Stimulated activated CD8-positive, alpha-beta memory T cell treated with anti-CD3 and anti-CD28 coated beads, Interleukin-7, amount 100 ng/mL, for 1 hour (primary cell): ENCODE measurements at places on chromosomes 5 and 9.

GRCh38 chr9:36436909-36437308 lies 36.8 kb upstream of the RNF38 start:
- DNase-seq, result no peak

DNA sequence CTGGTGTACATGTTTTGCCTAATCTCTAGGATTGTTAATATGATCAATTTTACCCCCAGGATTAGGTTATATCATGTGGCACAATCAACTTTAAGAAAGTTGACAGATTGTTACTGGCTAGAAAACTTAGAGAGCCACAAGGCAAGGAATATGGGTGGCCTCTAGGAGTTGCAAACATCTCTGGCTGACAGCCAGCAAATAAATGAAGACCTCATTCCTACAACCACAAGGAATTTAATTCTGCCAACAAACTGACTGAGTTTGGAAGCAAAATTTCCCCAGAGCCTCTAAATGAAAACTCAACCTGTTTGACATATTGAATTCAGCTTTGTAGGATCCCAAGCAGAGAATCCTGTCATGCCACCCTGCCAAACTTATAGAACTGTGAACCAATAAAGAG lies 196.4 kb upstream of the PTGER4 start:
- DNase-seq, result no peak

GRCh38 chr5:16870878-16871277 lies 65.2 kb downstream of the MYO10 start:
- DNase-seq, result no peak

DNA sequence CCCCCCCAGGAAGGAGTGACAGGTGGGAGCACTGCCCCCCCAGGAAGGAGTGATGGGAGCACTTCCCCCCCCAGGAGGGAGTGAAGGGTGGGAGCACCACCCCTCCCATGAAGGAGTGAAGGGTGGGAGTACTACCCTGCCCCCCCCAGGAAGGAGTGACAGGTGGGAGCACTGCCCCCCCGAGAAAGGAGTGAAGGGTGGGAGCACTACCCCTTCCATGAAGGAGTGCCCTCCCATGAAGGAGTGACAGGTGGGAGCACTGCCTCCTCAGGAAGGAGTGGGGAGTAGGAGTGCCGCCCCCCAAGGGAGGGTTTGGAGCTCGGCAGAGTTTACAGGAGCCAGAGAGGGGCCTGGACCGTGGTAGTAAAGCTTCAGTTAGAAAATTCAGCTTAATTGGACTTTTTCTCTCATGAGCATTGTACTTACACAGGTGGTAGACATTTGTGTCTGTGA lies 100.7 kb downstream of the CACNA1B start:
- no peak for DNase-seq

GRCh38 chr5:56705217-56705616 lies 110.1 kb upstream of the MAP3K1 start:
- DNase-seq, result no peak

- no peak for DNase-seq
Measured at GRCh38 chr5:471750-472058, 28.7 kb downstream of the EXOC3 start.

DNA sequence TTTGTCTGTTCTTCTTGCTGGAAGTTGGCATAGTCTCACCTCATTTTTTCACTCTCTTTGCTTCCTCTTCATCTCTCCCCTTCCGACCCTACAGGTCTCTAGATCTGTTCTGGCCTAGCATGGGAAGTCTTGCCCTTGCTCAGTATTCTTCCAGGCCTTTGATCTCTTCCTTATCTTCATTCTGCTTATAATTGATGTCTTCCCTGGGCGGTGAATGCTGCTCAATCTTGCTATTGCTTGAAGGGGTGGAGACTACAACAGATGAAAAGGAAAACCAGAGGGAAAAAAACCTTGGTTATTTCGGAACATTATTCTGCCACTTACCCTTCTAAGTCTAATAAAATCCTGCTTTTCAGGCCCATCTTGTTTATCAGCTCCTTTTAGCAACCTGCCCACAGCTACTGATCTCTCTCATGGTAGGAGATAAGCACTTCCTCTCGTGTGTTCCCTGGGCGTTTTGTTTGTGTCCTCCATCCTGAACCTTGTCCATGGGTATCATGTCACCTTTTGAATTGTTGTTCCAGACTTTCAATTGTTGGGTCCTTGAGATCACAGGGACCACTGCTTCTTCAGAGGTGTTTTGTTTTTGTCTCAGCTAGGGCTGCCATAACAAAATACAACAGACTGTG lies 375.6 kb downstream of the ADGRV1 start:
- DNase-seq, result no peak

GRCh38 chr9:121620777-121621449 lies 30.5 kb upstream of the DAB2IP start:
- no peak for DNase-seq

DNA sequence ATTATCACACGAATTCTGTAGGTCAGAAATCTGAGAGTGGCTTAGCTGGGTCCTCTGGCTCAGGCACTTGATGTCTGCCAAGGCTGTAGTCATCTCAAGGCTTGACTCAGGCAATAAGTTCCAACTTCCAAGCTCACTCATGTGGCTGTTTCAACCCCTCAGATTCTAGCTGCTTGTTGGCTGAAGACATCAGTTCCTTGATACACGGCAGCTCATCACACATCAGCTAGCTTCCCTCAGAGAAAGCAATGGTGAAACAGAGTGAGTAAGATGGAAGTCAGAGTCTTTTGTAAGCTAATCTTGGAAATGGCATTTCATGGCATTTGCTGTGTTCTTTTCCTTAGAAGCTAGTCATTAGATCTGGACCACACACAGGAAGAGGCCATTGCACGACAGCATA lies 204.2 kb upstream of the PTGER4 start:
- no peak for DNase-seq

DNA sequence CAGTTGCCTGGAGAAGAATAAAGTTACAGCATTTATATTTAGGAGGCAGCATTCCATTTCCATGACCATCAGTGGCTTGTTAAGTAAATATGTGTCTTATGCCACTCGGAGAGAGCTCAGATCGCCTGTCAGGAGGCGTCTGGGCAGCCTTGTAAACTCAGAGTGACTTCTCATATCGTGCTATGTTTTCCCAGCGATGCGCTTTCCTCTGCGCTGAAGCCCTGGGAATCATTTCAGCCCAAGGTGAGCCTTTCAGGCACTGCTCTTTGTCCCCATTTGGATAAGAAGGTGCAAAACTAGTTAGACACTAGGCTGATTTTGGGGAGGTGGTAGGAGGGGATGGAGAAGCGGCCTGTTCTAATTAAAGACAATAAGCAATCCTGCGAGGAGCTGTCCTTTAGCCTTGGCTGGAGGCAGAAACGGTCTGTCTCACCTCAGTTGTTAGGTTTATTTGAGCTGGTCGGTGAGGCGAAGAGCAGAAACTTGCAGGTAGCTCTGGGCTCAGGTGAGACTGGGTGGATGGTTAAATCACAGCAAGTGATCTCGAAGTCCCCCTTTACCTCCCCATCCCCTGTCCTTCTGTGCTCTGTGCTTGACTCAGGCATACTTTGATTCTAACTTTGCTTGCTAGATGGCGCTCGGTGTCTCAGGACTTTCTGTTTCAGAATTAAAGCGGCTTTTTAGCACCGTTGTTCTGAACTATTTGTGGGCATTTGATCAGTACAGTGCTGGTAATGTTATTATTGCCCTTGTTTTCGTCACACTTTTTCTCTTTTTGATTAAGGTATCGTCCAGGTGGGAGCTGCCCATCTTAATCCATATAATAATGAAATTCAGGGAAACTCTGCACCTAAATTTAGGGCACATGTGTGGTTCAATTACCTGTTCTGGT lies 24.6 kb downstream of the NR2F1 start:
- DNase-seq, result no peak

DNA sequence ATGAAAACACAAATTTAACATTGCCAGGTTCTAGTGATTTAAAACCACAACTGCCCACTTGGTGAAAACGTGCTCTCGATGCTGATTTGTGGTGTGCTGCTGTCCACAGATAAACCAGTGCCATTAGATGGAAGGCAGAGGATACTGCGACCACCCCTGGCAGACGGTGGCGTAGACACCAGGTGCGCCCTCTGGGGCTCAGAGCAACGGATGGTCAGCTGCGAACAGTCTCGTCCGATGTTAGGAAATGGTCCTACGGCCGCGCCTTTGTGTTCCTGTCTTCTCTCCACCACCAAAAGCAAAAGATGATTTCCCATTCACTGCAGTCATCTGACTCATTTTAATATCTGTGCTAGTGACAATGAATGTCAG lies 43.2 kb downstream of the UBE2QL1 start:
- no peak for DNase-seq

DNA sequence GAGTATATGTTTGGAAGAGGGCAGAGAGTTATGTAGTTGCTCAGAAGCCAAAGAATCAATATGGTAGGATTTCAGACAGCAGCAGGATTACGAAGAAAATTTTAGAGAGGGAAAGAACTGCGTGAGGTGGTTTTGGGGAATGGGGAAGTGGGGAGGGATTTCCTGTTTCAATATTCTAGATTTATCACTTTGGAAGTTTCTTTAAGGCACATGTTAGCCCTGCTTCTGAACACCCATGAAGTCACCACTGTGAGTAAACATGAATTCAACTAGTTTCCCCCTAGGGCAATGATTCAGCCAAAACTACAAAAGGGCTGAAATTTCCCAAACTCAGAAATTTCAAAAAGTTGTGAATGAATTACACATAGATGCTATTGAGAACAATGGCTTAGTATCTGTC lies 132.2 kb downstream of the EBF1 start:
- DNase-seq, result no peak

- no peak for DNase-seq
Measured at GRCh38 chr5:60978968-60979367, 34.0 kb downstream of the NDUFAF2 start.

GRCh38 chr9:130472184-130472705 lies 27.5 kb downstream of the ASS1 start:
- no peak for DNase-seq

GRCh38 chr5:175123542-175123941 lies 320.4 kb downstream of the DRD1 start:
- DNase-seq, result no peak

DNA sequence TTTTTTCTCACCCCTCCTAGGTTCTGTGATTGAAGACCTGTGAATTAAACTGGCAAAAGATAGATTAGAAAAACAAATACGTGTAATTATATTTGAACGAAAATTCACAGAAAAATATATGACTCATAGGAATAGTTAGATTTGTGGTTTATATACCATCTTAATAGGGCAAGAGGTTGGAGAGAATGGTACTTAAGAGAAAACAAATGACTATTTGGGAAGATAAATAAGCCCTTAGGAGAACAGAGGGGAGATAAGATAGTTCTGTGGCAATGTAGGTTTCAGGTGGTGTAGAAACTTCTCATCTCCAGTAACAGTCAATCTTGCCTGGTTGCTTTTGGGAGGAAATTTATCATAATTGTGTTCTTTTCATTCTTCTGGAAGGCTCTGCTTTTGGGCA lies 122.0 kb downstream of the PRDM9 start:
- no peak for DNase-seq

- no peak for DNase-seq
Measured at GRCh38 chr9:98873526-98873925, 66.1 kb downstream of the GALNT12 start.
